Thoracic aorta (tissue), 2 donors: ENCODE measurements at places on chromosomes 5 and 9. TPM values are rescaled to one million over a fixed set of nuclear protein-coding genes. Genes with fewer than 3 reads are reported as not detected.

DNA sequence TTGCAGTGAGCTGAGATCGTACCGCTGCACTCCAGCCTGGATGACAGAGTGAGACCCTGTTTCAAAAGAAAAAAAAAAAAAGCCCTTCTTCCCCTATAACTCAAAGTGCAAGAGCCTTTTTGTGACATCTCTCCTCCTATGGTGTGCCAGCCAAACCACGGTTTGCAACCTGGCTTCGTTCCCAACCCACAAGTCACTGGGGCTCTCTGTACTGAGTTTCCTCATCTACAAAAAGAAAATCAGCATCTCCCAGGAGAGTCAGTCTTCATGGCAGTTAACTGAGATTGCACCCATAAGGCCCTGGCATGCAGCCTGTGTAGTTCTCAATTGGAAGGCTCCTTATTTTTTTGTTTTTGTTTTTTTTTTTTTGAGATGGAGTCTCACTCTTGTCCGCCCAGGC is 14.8 kb downstream of the ODF2 start:
- DNase-seq = no peak

FBP2 gene
- 0.49 TPM for total RNA-seq

GRXCR2 gene
- total RNA-seq = not detected

DNA sequence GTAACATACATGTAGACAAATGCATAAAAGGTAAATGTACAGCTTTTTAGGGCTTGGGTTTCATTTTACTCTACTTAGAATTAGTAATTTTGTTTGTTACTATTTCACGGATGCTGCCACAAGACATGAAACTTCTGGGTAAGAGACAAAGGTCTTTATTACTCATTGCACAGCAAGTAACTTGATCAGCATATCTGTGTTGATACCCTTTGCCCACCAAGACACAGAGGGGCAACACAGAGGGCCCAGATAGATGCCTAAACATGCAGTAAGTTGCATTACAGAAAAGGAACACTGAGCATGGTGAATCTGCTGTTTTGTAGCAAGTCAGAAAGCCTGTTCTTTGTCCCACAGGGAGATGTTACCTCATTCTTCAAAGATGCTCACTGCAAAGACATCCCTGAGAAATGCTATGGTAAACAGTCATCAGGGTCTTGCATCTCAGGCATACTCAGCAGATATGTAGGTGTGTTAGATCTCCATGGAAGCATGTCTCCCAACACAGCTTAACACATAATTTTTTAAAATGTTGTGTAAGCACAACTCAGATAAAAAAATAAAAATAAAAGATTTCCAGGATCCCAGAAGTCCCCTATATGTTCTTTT is 10.3 kb downstream of the ITGA2 start:
- no peak for DNase-seq

GRCh38 chr5:173302546-173303155 is 25.6 kb downstream of the STC2 start:
- DNase-seq = no peak

DNA sequence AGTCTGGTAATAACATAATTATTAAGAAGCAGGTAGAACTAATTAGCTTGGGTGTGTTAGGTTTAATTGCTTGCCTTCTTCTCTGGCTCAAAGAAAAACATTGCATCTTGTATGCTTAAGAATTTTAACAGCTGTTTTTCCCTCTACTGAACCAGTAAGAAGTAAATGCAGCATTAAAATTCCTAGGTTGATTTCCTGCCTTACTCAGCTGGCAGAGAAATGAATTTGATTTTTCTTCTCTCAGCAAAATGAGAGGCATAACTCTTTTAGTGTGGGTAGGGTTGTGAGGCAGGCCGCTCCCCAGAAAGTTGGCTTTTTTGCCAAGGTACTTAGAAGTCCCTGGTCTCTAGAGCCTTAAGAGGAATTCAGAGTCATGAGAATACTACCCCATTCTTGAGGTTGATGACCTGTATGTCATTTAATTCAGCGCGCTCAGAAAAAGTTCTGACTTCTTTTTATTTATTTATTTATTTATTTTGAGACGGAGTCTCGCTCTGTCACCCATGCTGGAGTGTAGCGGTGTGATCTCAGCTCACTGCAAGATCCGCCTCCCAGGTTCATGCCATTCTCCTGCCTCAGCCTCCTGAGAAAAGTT is 302.6 kb downstream of the ARHGEF28 start:
- no peak for DNase-seq

ADGRV1 gene
- 1.4 TPM for total RNA-seq

DNA sequence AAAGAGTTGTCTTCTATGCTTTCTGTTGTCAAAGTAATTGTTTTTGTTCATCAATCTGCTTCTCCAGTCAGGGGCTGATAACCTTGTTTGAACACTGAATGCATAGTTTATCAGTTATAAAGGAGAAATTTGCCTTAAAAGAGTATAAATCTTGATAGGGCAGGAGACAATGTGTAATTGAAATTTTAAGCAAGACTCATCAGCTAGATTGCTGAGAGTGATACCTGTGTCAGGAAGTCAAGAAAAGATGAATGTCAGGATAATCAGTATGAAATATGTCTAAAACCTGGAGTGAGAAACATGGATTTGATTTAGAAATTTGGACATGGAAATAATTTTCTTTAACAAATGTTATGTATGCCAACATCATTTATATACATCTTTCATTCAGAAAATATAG is 1258.1 kb downstream of the EFNA5 start:
- no peak for DNase-seq

PDE8B gene
- 59.8 TPM for total RNA-seq

GRCh38 chr5:107104040-107104995 is 566.4 kb downstream of the EFNA5 start:
- DNase-seq = no peak

- no peak for DNase-seq
Observed at GRCh38 chr5:66993882-66994281, 202.7 kb downstream of the CD180 start.

- no peak for DNase-seq
Observed at GRCh38 chr5:41507501-41507900, 2.9 kb downstream of the PLCXD3 start.

GABRG2 gene
- total RNA-seq = not detected

PCDHGB5 gene
- 20.8 TPM for total RNA-seq

- no peak for DNase-seq
Observed at GRCh38 chr9:88007291-88007650, 32.9 kb upstream of the CDK20 start.

DNA sequence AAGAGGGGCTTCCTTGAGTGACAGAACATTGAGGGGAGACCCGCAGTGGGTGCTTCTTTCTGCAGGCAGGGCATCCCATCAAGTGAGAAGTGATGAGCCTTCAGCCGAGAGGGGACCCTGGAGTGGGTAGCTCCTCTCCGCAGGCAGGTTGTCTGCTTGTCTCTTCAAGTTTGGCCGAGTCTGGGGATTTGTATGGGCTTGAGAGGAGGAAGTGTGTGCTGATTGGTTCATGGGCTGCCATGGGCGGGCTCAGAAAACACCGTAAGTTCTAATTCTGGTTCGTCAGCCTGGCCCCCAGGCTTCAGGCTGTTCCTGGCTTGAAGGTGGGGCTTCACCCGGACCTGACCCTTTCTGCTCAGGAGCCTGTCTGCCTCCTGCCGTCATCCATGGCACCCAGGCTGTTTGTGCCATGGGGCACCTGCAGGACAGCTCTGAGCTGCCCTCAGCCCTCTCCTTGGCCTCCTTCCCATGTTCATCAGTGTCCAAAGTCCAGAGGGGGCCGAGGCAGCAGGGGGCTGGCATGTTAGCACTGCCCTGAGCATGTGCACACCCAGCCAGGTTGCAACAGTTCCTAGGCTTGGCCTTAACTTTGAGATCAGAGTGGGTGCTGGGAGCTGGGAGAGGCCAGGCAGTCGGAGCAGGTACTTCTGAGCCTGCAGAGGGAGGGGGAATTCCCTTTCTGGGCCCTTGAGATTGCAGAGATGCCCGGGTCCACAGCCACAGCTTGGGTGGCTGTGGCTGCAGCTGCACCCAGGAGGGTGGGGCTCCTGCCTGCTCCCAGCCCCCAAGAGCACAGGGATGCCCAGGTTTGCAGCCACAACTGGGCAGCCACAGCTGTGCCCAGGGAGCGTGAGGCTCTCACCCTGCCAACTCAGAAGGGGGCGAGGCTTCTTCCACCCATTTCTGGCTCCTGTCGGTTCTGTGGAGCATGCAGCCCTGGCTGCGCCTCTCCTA is 13.5 kb upstream of the DHFR start:
- DNase-seq = no peak

KCNV2 gene
- total RNA-seq = not detected

TEX48 gene
- not detected for total RNA-seq

INSL6 gene
- not detected for total RNA-seq

DNA sequence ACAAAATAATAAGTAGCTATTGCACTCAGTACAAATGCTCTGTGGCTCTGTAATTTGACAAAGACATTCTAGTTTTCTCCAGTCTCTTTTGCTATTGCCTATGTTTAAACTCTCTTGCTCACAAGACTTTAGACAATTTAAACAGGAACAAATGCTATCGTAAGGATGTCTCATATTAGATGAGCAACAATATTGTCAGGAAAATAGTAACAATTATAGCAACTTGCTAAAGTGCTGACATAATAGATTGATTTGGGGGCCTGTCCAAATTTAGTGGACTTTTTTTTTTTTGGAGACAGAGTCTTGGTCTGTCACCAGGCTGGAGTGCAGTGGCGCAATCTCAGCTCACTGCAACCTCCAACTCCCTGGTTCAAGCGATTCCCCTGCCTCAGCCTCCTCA is 11.8 kb downstream of the KIF2A start:
- no peak for DNase-seq

GRCh38 chr5:50463047-50463446 is 22.0 kb upstream of the EMB start:
- DNase-seq = no peak

GRCh38 chr5:115686738-115687074 is 60.9 kb upstream of the TMED7 start:
- DNase-seq = no peak

GRCh38 chr9:136222906-136223285 is 18.0 kb upstream of the LHX3 start:
- DNase-seq = no peak

- no peak for DNase-seq
Observed at GRCh38 chr9:70491426-70492318, 77.2 kb upstream of the KLF9 start.

TENT4A gene
- 47.6 TPM for total RNA-seq

DNA sequence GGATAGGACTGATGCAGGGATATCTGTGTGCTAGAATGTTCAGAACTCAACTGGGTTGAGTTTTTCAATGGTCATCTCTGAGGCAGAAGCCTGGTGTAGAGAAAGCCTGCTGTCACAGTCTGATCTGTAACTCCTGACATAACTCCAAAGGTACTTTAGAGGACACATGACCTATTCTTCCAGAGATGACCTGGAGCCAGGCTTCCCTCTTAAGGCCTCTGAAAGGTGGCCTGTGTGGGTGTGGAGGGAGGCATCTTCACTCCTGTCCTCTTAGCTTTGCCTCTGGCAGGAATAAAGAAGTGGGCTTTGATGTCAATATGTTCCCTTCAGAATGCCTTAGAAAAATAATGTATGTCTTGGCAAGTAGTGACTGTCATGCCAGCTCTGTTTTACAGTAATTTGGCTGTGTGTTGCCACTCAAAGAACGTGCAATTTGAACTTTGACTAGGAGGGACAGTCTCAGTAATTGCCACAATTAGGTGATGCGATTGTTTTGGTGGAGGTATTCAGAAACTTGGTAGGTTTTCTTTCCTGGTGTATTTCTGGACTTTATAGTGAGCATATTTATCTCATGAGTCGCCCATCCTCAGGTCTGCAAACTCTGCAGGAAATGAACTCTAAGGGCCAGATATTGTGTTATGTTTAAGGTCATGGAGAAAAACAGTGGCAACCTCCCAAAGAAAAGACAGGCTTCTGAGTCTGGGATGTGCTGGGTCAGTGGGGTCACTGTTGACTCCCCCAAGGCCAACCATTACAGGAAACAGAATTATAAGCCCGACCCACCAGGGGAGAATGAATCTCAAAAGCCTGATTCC is 3.2 kb upstream of the C5orf63 start:
- DNase-seq = no peak

DNA sequence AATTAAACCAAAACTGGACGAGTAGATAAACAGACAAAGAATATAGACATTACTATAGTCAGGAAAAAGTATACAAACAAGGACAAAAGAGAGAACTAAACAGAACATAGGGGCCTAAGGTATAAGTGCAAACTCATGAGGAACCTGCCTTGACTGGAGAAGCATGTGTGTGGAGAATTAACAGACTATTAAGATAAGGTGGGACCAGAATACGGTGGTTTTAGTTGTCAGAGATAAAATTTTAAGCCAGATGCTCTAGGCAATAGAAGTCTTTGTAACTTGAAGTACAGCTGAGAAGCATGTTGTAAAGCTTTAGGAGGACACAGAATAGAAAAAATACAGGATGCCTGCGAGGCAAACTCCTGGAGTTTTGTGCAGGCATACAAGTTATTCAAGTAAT is 707.1 kb downstream of the PTPRD start:
- DNase-seq = no peak

- no peak for DNase-seq
Observed at GRCh38 chr5:166058660-166059059, 2232.8 kb upstream of the WWC1 start.

- no peak for DNase-seq
Observed at GRCh38 chr5:95936812-95937397, 24.7 kb downstream of the ELL2 start.

DNA sequence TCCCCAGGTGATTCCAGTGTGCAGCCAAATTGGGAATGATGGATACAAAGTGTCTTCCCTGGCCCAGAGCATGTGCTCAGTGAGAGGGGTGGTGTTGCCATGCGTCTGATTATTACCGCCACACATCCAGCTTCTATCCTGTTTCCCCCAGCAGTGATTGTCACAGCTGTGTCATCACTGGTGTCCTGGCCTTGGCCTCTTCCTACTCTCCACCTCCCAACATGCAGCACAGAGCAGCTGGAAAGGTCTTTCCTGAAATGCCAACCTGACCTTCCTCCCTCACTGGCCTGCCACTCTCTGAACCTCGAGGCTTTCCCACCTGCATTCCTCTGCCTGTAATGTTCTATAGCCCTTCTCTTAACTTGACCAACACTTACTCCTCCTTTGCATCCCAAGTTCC is 60.0 kb downstream of the TMOD1 start:
- no peak for DNase-seq

TMEM174 gene
- not detected for total RNA-seq

- no peak for DNase-seq
Observed at GRCh38 chr9:13263511-13263910, 16.0 kb downstream of the MPDZ start.

DNA sequence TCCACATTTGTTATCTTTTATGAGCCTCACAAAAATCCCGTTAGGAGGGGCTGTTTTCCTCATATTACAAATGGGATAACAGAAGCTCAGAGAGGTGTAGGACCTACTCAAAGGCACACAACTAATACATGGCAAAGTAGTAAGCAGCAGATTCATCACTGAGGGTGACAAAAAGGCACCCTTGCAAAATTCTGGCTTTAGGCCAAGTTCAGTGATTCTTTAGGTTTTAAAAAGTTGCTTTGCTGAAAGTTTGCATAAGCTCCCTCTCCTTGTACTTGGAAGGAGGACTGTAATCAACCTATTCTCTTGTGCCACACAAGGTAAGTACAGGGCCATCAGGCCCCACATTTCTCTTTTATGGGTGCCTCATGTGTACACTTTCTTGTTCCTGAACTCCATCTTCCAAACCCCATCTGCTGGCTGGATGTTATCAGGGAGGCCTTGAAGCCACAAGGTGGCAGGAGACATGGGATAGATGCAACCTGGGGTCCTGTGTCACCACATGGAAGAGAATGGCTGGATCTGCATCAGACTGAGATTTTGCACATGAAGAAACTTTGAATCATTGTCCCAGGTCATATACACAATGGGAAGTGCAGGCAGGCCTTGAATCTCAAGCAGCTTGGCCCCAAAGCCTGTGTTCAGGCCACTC is 311.6 kb downstream of the MSX2 start:
- DNase-seq = no peak

- DNase-seq = no peak
Observed at GRCh38 chr5:11822598-11822997, 81.6 kb downstream of the CTNND2 start.
